COLO829 (cell line): ENCODE measurements at places on chromosomes 1 and 21.

- no peak for DNase-seq
These were observed 21.2 kb downstream of the PGLYRP3 start for GRCh38 chr1:153291514-153291913.

GRCh38 chr21:42089093-42089631 lies 18.0 kb downstream of the UMODL1 start:
- no peak for DNase-seq

GRCh38 chr21:41825881-41826280 lies 53.3 kb downstream of the PRDM15 start:
- DNase-seq, result no peak

DNA sequence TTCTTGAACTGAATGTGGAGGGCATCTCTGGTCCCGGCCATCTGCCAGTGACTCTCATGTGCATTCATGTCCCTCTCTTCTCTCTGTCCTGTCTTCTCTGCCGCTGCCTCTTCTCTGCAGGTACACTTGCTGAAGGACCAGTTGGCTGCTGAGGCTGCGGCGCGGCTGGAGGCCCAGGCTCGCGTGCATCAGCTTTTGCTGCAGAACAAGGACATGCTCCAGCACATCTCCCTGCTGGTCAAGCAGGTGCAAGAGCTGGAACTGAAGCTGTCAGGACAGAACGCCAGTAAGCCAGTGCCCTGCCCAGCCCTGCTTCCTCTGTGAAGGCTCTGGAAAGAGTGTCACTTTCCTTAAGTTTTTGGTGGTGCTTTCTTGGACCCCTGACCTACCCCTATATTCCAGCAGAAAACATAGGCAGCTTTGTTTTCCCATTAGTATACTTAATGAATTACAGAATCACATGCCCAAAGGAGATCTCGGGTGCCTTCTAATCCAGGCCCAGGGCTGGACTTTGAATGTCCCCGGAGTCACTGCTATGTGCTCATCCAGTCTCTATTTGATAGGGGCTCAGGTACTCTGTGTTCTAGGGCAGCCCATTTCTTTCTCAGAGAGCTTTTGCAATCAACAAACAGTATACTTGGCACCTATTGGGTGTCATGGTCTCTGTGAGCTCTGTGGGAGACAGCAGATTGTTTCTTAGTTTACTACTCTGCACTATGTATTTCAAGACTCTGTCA lies 11.2 kb downstream of the SPATA46 start:
- no peak for DNase-seq

DNA sequence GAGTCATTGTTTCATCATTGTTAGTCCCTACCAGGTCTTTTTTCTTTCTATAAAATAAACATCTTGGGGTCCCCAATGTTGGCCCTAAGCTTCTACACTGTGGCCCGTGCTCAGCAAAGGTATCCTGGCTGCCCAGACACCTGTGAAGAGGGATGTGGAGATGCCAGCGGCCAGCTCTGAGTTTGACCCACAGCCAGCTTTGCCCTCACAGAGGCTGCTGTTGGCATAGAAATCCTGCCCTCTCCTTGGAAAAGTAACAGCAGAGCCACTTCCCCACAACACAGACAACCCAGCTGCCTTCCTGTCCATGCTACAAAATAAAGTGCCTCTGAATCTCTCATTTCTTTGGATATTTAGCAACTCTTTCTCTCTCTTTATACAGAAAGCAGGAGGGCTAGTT lies 6.0 kb downstream of the TRIM62 start:
- DNase-seq, result no peak

DNA sequence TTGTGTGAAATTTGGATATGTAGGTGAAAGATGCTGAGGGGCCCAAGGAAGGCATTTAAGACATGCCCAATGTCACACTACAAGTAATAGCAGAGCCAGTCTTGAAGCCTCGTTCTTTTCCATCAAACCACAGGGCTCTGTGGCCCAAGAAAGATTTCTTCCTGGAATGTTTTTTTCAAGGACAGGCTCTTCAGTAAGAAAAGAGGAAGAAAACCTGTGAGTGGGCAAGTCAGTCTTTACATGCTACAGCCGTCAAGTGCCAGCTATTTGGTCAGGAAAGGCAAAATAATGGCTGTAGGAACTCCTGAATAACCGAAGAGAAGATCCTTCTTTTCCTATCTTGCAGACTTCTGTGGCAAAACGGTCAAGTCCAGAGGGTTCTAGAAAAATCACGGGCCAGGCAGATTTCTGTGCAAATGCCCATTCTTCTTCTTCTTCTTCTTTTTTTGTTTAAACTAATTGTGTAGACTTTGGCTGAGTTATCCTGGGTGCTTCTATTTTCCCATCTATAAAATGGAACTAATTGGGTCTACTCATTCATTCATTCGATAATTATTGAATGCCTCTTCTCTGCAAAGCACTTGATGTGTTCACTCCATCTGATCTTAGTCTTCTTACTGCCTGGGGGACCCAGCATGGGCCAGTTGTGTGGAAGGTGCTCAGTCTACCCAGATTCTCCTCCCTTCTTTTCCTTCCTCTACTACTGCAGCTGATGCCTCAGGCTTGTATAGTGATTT lies 1.9 kb upstream of the ID3 start:
- no peak for DNase-seq

DNA sequence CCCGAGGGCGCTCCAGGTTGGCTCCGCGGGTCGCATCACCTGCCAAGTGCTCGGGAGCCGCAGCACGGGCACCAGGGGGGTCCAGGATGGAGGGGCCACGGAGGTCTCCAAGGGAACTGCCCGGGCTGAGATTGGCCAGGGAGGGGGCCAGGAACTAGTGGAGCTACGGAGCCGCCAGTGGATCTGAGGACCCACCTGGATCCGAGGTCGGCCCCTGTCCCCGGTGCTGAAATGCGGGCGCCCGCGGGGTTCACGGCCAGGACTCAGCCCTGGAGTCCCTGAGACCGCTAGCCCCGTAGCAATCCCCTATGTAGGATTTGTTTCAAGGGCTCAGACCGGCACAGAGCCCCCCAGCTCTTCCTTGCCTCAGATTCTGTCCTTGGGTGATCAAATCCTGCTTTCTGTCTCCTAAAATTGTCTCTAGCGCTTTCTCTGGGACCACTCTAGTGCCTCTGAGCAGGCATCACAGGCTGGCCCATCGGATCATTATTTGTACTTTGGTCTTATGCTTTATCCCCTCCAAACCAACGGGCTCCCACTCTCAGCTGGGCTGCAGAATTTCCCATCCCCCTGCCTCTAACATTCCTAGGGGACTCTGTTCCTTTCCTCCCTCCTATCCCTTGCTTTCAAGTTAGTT lies 27.3 kb downstream of the KIAA2013 start:
- DNase-seq, result no peak

DNA sequence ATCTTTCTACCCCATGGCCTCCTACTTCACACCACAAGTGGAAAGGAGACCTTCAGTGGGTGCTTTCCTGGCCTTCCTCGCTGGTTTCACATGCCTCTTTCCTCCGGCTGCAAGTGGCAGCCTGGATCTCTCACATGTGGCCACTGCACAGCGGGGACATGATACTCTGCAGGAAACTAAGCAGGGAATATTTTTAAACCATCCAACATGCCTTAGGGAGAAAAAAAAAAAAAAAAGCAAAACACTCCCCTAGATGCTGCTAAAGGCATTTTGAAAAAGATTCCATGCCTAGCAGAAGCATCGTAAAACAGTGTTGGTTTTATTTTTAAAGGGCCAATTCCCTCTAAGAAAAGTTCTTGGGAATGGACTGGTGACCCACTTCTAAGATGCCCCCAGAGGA lies 12.2 kb upstream of the GJA5 start:
- no peak for DNase-seq

- DNase-seq, result no peak
These were observed 8.4 kb downstream of the SLC1A7 start for GRCh38 chr1:53134042-53134485.
